Activated naive CD4-positive, alpha-beta T cell (primary cell): ENCODE measurements at places on chromosomes 5 and 9.

DNA sequence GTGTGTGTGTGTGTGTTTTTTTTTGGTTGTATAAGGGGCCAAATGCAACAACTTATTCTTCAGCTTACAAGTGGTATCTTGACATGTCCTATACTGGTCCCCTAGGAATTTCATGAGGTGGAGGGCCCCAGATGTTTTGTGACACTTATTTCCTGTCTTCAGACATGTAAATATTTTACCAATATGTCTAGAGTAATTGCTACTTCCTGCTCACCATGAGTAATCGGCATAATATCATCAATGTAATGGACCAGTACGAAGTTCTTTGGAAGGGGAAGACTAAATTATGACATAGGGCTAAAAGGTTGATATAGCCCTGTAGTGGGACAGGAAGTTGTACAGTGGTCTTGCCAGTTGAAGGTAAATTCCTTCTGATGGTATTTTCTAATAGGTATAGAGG is 3.7 kb upstream of the OTULIN start:
- no peak for DNase-seq

- DNase-seq, result no peak
These were observed 896 bp upstream of the PCSK5 start for GRCh38 chr9:75889577-75889976.

GRCh38 chr5:40714001-40714400 is 34.3 kb downstream of the PTGER4 start:
- DNase-seq, result no peak

GRCh38 chr5:156552855-156553358 is 225.9 kb downstream of the SGCD start:
- no peak for DNase-seq

GRCh38 chr5:152142840-152143469 is 218.3 kb upstream of the GLRA1 start:
- peak; percentile 13 for DNase-seq

DNA sequence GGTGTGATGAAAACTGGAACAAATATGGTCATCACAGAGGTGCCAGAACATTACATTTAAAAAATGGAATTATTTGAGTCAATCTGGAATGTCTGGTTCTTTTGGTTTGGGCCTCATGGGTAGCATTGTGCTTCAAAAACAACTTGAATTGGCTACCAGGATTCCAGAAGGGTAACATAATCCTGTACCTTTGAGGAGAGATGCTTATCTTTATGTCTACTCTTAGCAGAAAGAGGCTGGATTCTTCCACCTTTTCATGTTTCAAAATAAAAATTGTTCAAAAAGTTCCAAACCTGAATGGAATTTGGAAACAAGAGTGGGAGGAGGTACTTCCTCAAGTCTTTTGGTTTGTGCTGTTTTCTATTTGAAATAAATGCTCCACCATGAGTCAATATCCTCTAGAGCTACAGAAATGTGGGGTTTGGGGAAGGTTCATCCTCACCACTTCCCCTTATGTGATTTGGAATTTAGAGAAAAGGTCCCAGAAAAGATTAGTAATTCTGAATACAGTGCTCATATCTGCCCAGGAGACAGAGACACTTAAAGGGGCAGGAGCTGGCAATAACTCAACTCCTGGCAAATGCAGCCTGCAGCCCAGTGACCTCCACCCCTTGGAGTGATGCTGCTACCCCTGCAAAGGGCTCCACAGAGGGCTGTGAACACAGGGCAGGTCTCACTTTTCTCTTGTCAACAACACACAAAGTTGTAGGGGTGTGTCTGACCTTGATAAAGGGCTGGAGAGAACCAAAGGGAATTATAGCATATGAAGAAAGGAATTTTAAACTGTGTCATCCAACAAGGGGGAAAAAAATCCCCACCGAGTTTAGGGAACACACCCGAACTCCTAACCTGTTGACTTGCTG is 272.8 kb downstream of the CWC27 start:
- DNase-seq, result no peak

GRCh38 chr9:136346927-136347465 is 16.5 kb downstream of the DNLZ start:
- no peak for DNase-seq

DNA sequence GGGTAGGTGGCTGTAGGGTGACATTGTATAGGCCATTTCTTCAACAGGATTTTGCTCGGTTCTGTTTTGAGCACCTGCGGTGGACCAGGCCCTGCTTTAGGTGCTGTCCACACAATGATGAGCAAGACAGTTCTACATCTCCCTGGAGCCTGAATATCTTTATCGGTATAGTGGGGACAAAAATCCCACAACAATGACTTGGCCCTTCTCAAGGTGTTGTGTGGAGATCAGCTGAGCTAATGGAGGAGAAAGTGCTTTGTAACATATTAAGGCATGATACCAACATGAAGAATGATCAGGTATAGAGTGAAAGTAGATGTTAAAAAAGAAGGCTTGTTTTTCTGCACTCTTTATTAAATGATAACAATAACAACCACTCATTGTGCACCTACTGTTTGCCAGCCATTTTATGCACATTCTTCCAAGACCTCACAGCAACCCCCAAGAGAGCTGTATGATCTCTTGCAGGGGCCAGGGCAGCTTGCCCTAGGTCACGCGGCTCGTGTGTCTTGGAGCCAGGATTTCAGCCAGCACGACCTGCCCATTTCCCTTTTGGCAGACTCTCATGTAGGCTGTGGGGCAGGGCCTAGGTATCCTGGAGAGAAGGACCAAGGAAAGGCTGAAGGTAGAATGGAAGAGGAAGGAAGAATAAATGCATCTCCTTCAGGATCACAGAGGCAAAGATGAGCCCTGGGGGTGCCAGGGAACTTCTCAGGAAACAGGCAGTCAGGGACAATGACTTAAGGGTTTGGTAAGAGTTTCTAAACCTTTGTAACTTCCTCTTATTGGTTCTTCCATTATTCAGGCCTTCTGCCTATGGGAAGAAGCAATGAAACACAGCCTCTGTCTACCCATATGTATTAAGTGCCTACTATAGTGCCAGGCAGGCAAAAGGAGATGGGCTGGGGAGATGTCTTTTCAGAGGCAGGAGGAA is 50.0 kb upstream of the PPARGC1B start:
- no peak for DNase-seq

GRCh38 chr5:138900281-138900965 is 25.3 kb upstream of the LRRTM2 start:
- DNase-seq, result no peak

DNA sequence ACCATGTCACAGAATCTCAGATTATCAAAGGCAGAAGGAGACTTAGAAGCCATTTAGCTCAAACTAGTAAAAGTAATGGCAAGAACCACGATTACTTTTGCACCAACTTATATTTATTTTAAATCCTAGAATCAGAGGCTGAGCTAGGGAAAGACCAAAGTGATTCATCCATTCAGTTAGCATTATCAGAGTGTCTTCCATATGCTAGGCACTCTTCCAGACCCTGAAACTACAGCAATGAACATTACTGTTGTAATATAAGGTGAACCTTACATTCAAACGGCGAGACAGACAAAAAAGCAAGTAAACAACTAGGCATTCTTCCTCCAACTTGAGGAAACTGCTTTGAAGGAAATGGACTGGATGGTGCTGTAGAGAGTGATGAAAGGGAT is 7.9 kb downstream of the PDE6A start:
- DNase-seq, result no peak

- no peak for DNase-seq
These were observed 84.3 kb downstream of the GALNT10 start for GRCh38 chr5:154274828-154275185.

DNA sequence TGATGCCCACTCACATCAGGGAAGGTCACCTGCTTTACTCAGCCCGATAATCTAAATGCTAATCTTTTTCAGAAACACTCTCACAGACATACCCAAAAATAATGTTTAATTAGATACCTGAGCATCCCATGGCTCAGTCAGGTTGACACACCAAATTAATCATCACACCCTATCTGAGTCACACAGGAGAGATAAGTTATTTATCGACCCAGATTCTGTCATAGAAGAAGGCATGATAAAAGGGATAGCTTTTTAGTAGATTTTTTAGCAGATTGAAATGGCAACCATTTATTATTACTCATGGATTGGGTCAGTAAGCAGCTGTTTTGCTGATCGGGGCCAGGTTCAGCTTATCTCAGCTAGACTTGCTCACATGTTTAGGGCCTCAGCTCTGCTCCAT is 97.8 kb upstream of the TYRP1 start:
- DNase-seq, result no peak

DNA sequence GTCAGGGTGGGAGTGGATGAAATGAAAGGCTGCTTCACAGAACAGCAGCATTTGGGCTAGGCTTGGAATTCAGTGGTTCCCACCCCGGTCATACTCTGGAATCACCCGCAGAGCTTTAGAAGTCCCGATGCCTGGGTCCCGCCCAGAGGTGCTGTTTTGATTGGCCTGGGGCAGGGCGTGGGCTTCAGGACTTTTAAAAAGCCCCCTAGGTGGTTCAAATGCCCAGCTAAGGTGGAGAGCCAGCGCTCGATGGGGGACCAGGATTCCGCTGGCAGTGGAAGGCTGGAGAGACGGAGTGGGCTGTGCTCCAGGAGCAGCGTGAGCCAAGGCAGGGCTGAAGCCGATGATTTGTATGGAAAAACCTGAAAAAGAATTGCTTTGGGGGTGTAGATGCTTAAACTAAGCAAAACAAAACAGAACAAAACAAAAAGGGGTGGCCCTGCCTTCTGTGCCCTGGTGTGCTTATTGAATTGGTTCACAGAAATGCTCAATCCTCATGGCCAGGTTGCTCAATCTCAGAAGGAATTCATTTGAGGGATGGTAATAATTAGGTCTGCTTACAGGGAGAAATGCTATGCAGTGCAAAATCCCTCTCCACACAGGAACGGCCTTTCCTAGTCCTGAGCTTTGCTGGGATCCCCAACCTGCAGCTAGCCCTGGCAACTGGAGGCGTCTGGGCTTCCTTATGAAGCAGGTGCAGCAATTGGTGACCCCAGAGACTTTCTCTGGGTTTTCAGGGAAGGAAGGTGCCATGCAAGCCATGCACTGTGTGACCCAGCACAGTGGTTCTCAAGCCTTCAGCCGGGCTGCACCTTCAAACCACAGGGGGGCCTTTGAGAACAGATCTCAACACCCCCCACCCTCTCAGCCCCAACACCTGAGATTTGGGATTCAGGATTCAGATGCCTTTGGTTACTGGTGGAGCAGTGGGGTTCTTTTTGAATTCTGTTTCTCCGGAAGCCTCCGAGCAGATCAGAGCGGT is 174.0 kb upstream of the ZNF618 start:
- DNase-seq, result no peak

DNA sequence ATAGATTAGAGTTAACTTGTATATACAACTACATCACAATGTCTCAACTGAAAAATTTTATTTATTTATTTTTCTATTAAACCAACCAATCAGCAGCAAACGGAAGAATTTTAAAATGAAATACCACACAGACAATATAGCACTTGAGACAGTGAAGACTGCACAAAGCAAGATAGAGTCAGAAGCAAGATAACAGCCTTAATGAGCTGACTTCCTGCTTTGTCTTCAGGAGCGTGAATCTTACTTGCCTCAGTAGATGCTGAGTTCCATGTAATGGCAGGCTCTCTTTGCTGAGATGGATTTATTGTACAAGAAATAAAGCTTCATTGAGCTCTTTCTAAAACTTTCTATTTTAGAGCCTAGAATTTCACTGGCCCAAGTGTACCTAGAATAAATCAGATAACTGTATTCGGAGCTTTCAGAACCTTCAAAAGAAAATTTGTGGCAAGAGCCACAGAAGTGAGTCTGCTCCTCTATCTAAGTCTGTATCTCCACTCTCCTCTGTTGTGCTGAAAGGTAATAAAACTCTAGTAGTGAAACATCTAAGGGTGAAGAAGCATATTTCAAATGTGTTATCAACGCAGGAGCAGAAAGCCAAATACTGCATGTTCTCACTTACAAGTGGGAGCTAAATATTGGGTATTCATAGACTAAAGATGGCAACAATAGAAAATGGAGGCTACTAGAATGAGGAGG is 83.3 kb upstream of the ANKRD55 start:
- no peak for DNase-seq

- no peak for DNase-seq
These were observed 56.2 kb upstream of the EFNA5 start for GRCh38 chr5:107726896-107727295.

DNA sequence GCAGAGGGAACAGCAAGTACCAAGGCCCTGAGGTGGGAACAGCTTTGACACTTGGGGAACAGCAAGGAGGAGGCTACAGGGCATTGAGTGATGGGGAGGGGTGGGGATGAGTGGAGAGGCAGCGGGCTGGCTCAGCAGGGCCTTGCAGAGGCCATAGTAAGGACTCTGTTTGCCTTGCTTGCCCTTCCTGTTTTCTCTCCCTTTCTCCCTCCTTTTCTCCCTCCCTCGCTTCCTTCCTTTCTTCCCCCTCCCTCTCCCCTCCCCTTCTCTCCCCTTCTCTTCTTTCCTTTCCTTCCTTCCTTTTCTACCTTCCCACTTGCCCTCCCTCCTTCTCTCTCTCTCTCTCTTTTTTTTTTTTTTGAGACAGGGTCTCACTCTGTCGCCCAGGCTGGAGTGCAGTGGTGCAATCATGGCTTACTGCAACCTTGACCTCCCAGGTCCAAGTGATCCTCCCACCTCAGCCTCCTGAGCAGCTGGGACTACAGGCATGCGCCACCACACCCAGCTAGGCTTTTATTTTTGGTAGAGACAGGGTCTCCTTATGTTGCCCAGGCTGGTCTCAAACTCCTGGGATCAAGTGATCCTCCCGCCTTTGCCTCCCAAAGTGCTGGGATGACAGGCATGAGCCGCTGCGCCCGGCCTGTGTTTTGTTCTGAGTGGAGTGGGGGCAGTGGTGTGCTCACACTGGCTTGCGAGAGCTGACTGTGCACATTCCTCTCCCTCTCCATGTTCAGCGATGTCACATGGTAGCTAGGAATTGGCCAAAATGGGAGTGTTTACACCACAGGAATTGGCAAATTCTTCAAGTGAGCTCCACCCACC is 17.1 kb downstream of the IER5L start:
- no peak for DNase-seq

- no peak for DNase-seq
These were observed 25.2 kb downstream of the TMEM252 start for GRCh38 chr9:68515326-68516017.

DNA sequence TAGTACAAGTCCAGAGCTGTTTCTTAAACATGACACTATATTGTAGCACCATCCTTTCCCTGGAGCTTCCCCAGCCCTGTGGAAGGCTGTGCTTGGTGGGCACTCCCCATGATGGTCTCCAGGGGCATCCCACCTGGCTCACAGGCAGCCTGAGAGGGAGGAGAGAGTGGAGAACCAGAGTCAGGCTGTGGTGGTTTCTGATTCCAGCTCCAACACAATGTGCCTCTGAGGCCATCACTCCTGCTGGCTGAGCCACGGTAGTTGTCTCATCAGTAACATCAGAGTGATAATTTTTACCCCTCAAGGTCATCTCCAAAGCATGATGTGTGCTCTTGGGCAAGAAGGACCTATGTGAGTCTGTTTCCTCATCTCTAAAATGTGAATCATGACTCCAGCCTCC is 398.0 kb downstream of the CDK5RAP2 start:
- DNase-seq, result no peak

GRCh38 chr9:109011231-109011671 is 2.0 kb downstream of the CTNNAL1 start:
- no peak for DNase-seq
